ENCODE measurements at places on chromosomes 3 and 15. TPM values are rescaled to one million over a fixed set of nuclear protein-coding genes. Genes with fewer than 3 reads are reported as not detected.
A peak's percentile ranks its signal among the peaks of the same experiment; 100 is the strongest.

- H3K27me3 ChIP-seq = no peaks in the 10 kb centered on the region
- peaks cover 8% of the 10 kb centered on the region for H3K4me1 ChIP-seq
- H3K36me3 ChIP-seq = no peaks in the 10 kb centered on the region
- H3K4me3 ChIP-seq = no peak overlapping the region
- peak; percentile 27 for DNase-seq
Measured at GRCh38 chr15:74884428-74885223, 5.2 kb upstream of the MPI start.

DNA sequence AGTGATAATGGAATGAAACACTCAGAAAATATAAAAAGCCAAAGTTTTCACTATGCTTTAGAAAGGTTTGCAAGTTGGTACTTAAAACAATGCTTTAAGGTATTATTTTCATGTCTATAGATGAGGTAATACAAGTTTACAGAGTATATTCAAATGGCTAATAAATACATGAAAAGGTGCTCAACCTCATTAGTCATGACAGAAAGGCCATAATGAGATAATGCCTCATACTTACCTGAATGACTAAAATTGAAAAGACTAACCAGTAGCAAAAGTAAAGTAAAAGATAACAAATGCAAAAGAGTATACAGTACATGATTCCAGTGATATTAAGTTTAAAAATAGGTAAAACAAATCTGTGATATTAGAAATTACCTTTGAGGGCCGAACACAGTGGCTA is 163.8 kb downstream of the SUCLG2 start:
- no peaks in the 10 kb centered on the region for H3K4me1 ChIP-seq
- no peaks in the 10 kb centered on the region for H3K27me3 ChIP-seq
- no peak overlapping the region for H3K27ac ChIP-seq
- peaks cover under 1% of the 10 kb centered on the region for H3K36me3 ChIP-seq
- no peak overlapping the region for H3K4me3 ChIP-seq

DNA sequence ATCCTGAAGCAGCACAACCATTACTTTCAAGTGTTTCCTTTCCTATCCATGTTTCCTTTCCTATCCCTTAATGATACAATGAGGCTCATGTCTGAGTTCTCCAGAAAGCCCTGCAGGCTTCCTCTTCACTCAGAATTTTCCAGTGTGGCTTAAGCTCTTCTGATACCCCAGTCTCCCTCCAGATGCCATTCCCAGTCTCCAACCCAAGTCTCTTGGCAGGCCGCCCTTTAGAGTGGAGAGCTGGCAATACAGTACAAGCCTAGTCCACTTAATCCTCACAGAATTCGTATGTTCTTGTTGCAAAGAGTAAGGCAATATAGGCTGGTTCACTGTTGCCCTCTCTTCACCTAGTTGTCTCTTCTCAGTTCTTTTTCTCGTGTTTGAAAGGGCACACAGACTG is 503.9 kb upstream of the MDFIC2 start:
- no peak overlapping the region for H3K27ac ChIP-seq
- no peaks in the 10 kb centered on the region for H3K4me1 ChIP-seq
- H3K36me3 ChIP-seq = no peaks in the 10 kb centered on the region
- no peak overlapping the region for H3K4me3 ChIP-seq
- H3K27me3 ChIP-seq = no peaks in the 10 kb centered on the region
- no peak for DNase-seq

DNA sequence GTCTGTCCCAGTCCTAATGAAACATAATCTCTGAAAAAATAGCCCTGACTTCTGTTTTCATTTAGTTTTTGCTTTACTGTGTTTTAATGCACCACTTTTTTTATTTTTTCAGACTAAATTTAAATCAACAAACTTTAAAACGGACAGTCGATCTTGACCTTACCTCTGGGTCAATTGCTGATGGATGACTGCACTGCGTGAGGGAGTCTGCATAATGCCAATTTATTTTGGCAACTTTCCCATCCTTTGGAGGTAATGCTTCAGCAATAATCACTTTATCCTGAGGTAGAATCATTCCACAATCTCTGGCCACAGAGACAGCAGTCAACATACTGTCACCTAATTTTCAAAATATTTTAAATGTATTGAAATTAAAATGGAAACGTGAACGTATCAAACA is 32.5 kb upstream of the GP5 start:
- no peak overlapping the region for H3K27ac ChIP-seq
- no peak for DNase-seq
- peaks cover 55% of the 10 kb centered on the region for H3K36me3 ChIP-seq
- no peaks in the 10 kb centered on the region for H3K27me3 ChIP-seq

CACNA1D gene
- under 0.01 TPM for total RNA-seq

CFAP91 gene
- total RNA-seq = not detected

All from IMR-90 (cell line).